H9 (cell line): ENCODE measurements at places on chromosomes 12 and 14.
A peak's percentile ranks its signal among the peaks of the same experiment; 100 is the strongest.

DNA sequence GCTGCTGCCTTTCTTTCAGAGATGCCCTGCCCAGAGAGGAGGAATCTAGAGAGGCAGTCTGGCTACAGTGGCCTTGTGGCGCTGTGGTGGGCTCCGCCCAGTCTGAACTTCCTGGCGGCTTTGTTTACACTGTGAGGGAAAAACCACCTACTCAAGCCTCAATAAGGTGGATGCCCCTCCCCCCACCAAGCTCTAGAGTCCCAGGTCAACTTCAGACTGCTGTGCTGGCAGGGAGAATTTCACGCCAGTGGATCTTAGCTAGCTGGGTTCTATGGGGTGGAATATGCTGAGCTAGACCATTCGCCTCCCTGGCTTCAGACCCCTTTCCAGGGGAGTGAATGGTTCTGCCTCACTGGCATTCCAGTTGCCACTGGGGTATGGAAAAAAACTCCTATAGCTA lies 25.6 kb downstream of the SPATA7 start:
- DNase-seq: peak; percentile 50

DNA sequence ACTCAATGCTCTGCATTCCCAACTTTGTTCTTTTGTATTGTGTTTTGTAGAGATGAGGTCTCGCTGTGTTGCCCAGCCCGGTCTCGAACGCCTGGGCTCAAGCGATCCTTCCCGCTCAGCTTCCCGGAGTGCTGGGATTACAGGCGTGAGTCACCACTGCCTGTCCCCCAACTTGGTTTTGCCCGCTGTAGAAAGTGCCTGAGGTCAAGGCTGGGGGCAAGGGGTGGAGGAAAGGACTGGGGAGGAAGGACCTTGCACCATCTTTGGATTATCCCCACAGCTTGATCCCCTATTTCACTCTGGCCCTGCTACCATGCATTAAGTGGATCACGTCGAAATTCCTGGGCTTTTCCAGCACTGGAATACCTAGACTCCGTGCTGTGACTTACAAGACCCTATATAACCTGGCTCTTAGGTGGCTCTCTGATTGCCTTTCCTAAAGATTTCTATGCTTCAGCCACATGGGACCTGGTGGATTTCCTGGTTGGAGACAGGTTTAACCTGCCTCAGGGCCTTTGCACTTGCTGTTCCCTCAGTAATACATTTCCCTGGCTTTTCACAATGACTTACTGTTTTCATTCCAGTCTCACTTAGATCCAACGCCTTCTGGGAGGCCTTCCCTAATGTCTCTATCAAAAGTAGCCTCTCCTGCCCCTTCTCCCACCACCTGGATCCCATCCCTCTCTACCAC lies 608 bp upstream of the PIANP start:
- peak; percentile 49 for DNase-seq

GRCh38 chr12:77861317-77861716 lies 30.6 kb downstream of the NAV3 start:
- DNase-seq: no peak

- DNase-seq: no peak
Observed at GRCh38 chr12:23349564-23349963, 599.9 kb downstream of the SOX5 start.

DNA sequence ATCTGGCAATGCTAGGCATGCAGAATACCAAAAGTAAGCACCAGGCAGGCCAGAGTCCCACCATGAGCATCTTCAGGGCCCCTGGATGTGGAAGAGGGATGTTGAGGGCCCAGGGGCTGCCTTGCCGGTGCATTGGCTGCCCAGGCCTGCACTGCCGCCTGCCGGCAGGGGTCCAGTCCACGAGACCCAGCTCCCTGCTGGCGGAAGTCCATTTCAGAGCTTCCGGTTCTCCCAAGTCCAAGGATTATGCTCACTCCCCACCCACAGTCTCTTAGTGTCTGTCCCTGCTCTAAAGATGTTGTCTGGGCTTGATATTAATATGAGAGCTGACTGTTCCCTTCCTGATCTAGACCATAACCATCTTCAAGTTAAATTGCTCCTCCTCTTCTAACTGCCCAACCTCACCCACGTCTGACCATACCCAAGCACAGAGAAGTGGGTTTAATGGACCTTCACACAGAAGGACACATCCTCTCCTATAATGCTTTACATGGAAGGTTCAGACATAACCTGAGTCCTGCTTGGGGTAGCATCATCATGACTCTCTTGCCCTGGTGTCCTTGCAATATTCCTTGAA lies 117.4 kb downstream of the DAD1 start:
- DNase-seq: peak; percentile 66

DNA sequence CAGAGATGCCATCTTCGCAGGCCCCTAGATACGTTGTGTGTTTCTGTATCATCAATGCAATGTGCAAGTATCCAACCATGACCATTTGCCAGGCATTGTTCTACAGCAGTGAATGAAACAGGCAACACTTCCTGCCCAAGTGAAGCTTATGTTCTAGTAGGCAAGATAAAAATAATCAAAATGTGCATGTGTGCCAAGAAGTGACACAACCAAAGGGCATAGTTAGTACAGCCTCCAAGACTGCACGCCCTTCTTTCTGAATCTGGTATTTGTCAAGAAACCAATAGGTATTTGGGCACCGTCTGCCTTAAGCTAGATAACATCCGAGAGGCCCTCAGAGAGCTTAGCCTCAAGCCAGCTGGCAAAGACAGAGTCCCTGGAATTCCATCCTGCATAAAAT lies 152.0 kb downstream of the TMEM132C start:
- DNase-seq: no peak

DNA sequence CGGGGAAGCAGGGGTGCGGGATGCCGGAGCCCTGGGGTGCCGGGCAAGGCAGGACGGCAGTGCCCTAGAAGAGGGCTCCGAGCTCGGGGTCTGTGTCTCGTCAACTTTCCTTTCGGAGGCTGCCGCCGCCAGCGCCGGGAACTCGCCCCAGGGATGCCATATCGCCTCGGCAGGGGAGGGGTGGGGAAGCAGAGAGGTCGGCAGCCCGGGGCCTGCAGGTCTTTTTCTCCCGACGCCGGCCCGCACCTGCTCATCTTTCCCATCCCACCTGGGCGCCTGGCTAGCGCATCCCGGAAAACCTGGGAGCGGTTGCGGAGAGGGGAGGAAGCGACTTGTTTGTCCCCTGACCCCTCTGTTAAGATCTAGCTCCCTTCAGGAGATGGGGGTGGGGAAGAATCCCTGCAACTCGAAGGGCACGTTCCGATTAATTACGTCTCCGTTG lies 547 bp downstream of the CNTN1 start:
- DNase-seq: peak; percentile 66

- DNase-seq: no peak
Observed at GRCh38 chr14:56608689-56609088, 29.1 kb downstream of the TMEM260 start.

GRCh38 chr14:24311837-24312615 lies 724 bp downstream of the LTB4R start:
- no peak for DNase-seq

GRCh38 chr12:5554711-5555110 lies 122.8 kb downstream of the NTF3 start:
- DNase-seq: no peak

GRCh38 chr14:97217111-97217885 lies 420.1 kb downstream of the VRK1 start:
- DNase-seq: peak; percentile 45

DNA sequence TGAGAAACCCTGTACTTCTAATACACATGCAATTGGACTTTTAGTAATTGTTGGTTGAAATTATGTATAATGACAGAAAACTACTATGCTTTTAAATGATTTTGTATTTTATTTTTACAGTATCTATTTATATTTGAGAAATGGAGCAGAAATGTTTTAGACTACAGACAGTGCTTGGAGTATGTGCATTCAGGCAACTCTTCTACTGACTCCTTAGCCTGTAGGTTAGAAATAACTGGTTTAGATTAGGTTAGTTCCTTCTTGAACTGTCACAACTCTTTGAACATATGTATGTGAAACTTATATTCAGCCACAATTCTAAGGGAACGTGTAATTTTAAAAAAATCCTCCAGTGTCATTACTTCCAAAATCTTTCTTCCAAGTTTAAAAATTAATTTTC lies 1.7 kb downstream of the FGFR1OP2 start:
- no peak for DNase-seq

DNA sequence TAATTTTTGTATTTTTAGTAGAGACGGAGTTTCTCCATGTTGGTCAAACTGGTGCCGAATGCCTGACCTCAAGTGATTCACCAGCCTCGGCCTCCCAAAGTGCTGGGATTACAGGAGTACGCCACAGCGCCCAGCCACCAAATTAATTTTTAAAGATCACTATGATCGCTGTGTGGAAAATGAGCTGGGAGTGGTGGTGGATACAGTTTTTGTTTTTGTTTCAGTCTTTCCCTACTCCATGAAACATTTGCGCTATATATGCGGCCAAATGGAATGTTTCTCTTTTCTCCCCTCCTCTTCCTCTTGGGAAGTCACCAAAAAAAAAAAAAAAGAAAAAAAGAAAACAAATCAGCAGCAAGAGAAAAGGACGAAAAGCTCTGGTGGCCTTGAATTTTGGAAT lies 20.8 kb upstream of the P2RX4 start:
- DNase-seq: no peak

GRCh38 chr12:60168441-60168840 lies 572.6 kb downstream of the SLC16A7 start:
- DNase-seq: no peak

GRCh38 chr14:66600416-66600815 lies 92.5 kb downstream of the GPHN start:
- DNase-seq: no peak

DNA sequence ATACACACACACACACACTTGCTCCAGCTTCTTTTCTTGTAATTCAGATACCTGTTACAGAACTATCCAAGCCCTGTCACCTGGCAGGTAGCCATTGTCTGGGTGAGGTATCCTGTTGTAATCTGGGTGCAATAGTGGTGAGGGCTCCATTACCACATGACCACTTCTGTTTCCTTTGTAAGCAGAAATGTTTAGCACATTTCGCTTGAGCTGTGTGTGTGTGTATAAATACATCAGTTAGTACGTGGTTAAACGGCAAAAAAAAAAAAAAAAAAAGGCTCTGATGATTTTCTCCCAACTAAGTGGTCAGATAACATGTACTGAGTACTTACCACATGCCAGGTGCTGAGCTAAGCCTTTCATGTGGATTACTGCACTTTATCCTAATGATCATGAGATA lies 129.3 kb upstream of the SSTR1 start:
- DNase-seq: no peak

DNA sequence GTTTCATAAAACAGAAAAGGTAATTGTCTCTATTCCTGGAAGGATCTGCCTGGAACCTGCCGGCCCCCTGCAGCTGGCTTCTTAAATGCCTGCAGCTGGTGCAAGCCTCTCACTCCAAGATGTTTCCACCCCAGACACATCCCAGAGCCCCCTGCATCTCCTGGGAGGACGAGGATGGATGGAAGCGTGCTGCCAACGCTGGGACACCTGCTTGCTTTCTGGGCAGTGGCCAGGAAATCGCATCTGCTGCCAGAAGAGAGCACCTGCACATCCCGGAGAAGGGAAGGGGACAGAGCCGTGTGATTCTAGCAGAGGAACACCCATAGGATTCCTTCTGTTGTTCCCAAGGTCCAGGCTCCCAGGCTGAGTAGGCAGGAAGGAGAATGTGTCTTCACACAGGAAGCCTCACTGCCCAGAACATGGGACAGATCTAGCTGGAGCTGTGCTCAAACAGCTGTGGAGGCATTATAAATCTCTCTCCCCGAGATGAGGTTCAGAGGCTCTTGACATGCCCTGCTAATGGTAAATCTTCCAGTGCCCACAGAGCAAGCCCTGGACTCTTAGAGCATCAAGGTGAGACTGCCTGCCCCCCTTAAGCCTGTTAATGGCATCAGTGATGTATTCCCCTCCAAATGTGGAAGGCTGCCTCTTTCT lies 138.8 kb upstream of the MAP1LC3B2 start:
- DNase-seq: no peak

GRCh38 chr14:75226755-75227544 lies 50.5 kb upstream of the TMED10 start:
- no peak for DNase-seq

- DNase-seq: no peak
Observed at GRCh38 chr14:91649930-91650329, 82.0 kb downstream of the CATSPERB start.

GRCh38 chr12:112419297-112420133 lies 768 bp downstream of the PTPN11 start:
- peak; percentile 73 for DNase-seq
